NCI-H524 (cell line): ENCODE measurements at places on chromosomes 16 and 17.

- DNase-seq: no peak
Observed at GRCh38 chr17:2502871-2503580, 8.7 kb downstream of the METTL16 start.

DNA sequence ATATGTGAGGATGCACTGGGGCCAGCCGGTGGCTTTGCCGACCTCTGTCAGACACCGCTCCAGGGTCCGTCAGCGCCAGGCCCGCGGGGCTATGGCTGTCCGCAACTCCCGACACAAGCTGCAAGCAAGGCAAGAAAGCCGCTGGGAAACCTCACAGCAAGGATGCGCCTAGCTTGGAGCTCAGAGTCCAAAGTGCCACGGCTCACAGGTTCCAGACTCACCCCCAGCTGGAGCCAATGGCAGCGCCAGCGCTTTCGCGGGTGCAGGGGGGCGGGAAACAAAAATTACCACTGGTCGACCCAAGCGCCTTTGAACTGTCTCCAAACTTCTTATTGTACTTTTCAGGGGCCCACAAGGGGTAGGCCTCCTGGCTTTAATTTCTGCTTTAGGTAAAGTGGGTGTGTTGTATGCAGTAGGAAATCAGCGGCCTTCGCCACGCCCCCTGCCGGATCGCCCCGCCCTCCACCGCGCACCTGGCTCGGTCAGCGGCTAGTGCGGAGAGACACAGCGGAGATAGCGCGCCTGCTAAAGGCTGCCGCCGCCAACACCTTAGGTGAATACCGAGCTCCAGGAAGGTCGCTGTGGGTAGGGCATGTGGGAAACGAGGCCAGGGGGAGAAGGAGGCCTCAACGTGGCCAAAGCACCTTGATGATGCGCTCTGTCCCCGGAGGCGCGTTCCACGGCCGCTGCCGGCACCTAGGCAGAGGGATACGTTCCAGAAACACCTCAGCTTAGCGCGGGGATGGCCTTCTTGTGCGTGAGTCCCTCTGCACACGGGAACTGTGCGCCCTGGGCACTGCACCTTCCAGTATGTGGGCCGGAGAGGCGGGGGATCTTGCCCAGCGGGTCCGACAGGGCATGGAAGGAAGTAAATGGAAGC, 61.0 kb upstream of the RBL2 start:
- DNase-seq: no peak

GRCh38 chr17:78314683-78315354, 45.1 kb downstream of the SOCS3 start:
- DNase-seq: no peak

DNA sequence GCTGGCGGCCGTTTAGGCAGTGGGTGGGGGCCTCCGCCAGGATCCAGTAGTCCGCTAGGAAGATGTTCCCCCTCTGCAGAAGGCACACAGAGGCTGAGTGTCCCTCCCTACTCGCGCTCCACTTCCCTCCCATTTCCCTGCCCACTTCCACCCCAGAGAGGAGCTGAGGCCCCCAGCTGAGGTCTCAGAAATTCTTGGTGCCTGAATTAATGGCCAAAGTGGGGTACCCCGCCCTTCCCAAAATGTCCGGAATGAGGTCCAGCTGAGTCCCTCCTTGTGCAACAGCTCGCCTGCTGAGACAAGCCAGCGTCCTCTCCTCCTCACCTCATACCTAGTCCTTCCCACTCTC, 7.9 kb downstream of the ALOXE3 start:
- no peak for DNase-seq

DNA sequence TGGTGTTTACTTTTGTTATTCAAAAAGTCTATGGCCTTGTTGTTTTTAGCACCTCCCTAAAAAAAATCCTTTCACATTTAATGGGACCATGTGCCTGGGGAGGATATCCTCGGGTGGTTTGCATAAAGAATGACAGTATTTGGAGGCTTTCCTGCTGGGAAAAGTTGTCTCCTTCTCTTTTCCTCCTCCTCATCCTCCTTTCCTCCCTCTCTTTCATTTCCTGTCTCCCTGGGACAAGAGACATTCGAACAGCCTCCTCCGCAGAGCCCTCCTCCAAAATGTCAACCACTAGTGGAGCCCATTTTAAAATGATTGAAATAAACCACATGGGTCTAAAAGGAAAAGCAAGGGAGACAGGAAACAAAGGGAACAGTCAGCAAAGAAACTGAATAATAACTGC, 67.4 kb downstream of the MYH13 start:
- no peak for DNase-seq

GRCh38 chr16:64234200-64234599, 887.7 kb downstream of the CDH11 start:
- no peak for DNase-seq

DNA sequence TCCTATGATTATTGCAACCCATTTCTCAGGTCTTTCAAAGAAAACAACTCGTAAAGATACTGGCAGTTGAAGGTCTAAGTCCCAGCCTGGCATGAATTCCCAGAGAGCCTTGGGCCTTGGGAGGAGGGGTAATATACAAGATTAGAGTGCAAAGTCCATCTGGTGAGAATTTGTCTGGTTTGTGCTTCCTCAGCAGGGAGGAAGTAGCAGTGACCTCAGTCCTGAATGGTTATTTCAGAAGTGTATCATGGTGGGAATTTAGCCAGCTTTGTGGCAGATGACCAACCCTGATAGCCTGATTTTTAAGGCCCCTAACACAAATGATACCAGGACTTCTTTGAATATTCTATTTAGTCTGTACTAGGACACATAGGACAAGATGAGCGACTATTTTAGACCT, 151.2 kb upstream of the TBX2 start:
- peak; percentile 51 for DNase-seq

GRCh38 chr17:2975469-2975958, 87.9 kb downstream of the OR1D5 start:
- DNase-seq: peak; percentile 75

GRCh38 chr17:34485999-34486398, 93.4 kb upstream of the TMEM132E start:
- no peak for DNase-seq

GRCh38 chr16:87628940-87629339, 26.6 kb downstream of the JPH3 start:
- no peak for DNase-seq

- no peak for DNase-seq
Observed at GRCh38 chr16:58421529-58421928, 29.3 kb downstream of the GINS3 start.

- no peak for DNase-seq
Observed at GRCh38 chr17:32813021-32813420, 63.9 kb downstream of the MYO1D start.

- no peak for DNase-seq
Observed at GRCh38 chr17:78852709-78853121, 12.1 kb upstream of the USP36 start.

- DNase-seq: peak; percentile 71
Observed at GRCh38 chr16:55508941-55509931, at the start of gene LPCAT2. Gene LPCAT2, plus strand, starts transcription at chr16:55509072. Its CDS starts 110 bp downstream, at chr16:55509182.

GRCh38 chr16:17261197-17261858, 209.4 kb downstream of the XYLT1 start:
- no peak for DNase-seq

GRCh38 chr16:10751291-10751697, 7.7 kb downstream of the NUBP1 start:
- DNase-seq: no peak

- no peak for DNase-seq
Observed at GRCh38 chr17:40825599-40825998, 3.2 kb upstream of the KRT10 start.

GRCh38 chr16:46972429-46973206, 856 bp downstream of the DNAJA2 start:
- peak; percentile 46 for DNase-seq

DNA sequence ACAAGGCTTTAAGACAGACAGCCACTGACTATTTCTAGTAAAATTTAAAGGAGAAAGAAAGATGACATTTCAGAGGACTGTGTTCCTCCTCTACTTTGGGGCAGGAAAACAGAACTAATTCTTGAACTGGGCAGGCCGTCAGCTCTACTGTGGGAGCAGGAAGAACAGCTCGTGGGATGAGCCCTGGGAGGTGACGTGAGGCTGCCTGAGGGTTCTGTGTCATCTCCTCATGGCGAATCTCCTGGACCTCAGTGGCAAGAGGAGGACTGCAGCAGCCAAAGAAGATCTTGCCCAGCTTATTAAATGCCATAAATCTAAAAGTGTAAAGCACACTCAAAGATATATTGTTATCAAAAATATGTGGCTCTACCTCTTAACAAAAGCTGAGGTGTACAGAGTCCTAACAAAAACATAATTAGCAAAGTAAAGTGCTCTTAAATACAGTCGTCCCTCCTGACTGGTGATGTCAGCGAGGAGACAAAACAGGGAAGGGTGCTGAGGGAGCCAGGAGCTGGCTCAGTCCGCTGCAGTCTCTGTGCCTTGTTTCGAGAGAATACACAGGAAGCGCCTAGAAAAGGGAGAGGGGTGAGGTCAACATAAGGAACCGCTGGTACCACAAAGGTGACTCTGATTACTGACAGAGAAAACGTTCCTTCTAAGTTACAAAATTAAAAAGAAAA, 58.0 kb downstream of the CREBBP start:
- no peak for DNase-seq

GRCh38 chr16:66223176-66223780, 143.2 kb upstream of the CDH5 start:
- no peak for DNase-seq

DNA sequence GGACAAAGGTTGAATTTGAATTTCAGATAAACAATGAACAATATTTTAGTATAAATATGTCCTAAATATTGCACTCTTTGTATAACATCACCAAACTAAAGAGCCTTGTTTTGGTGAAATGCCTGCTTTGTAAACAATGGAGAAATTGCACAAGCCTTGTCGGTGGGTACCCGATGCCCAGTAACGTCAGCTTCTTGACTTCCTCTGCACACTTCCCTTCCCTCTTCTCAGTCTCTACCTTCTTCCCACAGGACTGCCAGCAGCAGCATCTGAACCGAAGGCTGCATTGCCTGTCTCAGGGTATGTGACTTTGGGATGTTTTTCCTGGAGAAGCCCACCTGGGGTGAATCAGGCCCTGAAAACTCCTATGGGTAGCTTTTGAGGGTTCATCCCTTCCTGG, 113.9 kb downstream of the UTP18 start:
- DNase-seq: no peak
